ENCODE measurements at places on chromosomes 11 and 22.

DNA sequence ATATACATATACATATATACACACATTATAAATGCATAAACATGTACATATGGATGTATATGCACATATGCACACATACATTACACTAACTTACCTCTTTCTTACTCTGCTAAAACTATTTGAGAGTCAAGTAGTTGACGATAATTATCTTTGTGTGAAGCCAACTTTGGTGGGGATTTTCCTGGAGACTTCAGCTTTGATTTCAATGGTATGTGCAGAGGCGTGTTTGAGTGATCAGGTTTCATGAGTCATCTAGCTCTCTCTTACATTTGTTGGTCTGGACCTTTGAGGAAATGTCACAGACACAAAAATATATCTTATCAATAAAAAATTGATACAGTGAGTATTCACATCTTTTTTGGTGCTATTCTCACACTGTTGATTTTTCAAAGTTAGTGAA is 769.1 kb upstream of the LUZP2 start:
- DNase-seq = no peak

GRCh38 chr11:76778874-76779273 is 4.3 kb upstream of the TSKU start:
- no peak for DNase-seq

GRCh38 chr11:6237266-6237665 is 1.6 kb upstream of the CNGA4 start:
- no peak for DNase-seq

- no peak for DNase-seq
Measured at GRCh38 chr11:107998761-107999160, 9.9 kb upstream of the CUL5 start.

- DNase-seq = no peak
Measured at GRCh38 chr11:77217156-77217555, 84.3 kb downstream of the GDPD4 start.

GRCh38 chr11:3021125-3021524 is 29.0 kb upstream of the NAP1L4 start:
- peak; percentile 55 for DNase-seq

DNA sequence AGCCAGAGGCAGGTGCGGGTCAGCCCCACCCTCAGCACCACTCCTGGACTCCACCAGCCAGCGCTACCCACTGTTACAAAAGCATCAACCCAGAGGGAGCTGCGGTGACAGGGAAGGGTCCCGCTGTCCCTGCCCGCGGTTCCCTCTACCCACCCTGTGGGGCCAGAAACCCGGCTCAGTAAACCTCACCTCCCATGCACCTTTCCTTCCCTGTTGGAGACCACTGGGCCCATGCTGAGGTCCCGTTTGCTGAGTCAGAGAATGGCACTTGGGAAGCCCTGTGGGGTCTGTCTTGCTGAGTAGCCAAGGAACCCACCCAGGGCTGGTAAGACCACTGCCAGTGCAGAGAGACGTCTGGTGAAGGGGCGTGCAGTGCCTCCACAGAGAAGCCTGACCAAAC is 42.1 kb upstream of the MOB2 start:
- no peak for DNase-seq

DNA sequence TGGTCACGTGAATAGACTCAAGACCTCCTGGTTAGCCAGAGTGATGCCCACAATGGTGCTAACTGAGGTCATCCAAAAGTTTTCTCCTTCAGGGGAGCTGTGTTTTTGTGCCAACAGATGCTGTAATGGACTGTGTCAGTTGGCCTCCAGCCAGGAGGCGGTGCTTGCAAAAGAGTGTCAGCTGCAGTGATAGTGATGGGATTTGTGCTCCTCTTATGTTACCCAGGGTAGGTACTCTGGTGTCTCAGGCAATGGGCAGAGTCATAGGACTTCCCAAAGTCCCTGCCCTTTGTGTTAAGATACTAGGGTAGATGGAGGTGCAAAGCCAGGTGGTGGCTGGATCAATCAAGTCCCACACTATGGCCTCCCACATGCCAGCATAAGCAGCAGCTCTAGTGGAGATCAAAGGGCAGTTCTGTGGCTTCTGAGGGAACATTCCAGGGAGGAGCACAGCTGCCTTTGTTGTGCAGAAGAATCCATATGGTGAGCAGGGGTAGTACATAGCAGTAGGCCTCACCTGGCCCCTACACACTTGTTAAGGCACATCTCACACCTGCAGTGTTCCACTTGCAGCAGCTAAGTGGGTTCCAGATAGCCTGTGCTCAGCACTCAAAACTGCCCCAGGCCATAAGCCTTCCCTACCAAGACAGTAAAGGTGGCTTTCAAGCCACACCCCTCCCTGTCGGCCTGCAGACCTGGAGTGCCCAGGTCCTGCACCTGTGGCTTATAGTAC is 9.4 kb upstream of the FANCF start:
- DNase-seq = peak; percentile 20

DNA sequence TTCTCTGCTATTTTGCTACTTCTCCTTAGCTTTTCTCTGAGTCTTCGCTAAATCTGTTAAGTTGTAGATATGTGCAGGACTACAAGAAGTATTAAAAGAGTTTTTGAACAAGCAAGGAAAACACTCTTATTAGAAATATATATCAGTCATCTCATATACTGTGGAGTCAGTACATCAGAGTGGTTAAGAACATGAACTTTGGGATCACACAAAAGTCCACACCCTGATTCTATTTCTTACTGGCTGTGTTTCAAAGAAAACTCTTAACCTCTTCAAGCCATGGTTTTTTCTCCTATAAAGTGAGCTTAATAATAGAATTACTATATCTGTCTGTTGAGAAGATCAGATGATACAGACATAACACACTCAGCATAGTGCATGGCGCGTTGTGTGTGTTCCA is 29.5 kb downstream of the MMP13 start:
- DNase-seq = no peak

DNA sequence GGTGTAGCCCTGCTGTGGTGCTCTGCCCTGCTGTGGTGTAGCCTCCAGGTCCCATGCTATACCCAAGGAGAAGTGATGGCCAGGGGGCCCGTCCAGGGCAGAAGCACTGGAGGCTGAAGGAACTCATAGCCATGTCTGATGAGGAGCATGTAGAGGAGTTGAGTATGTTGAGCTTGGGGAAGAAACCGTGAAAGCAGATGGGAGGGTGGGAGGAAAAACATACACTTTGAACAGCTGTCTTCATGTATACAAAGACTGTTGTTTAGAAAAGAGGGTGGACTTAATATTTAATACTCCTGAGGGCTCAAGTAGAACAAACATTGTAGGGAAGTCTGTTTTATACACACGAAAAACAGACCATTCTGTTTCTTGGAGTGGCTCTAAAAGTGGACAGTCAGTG is 26.6 kb upstream of the TTC12 start:
- DNase-seq = no peak

DNA sequence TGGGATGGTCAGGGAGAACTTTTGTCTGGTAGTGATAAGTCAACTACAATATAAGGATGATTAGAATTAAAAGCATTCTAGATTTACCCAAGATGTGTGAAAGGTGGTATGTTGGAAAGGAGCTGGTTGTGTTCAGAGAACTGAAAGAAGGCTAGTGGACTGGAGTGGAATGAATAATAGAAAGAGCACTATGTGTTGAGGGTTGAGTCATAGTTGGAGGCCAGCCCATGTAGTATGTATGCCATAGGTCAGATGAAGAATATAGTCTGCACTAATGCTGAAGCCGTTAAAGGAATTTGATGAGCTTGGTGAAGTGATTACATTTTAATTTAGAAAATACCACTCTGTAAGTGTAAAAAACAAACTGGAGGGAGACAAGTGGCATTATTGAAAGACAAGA is 514.1 kb downstream of the CNTN5 start:
- no peak for DNase-seq

- no peak for DNase-seq
Measured at GRCh38 chr11:124839972-124840621, 25.1 kb upstream of the ROBO3 start.

GRCh38 chr22:49783036-49783746 is 44.5 kb downstream of the BRD1 start:
- DNase-seq = no peak

GRCh38 chr22:37245740-37246139 is 1.7 kb upstream of the RAC2 start:
- DNase-seq = no peak

DNA sequence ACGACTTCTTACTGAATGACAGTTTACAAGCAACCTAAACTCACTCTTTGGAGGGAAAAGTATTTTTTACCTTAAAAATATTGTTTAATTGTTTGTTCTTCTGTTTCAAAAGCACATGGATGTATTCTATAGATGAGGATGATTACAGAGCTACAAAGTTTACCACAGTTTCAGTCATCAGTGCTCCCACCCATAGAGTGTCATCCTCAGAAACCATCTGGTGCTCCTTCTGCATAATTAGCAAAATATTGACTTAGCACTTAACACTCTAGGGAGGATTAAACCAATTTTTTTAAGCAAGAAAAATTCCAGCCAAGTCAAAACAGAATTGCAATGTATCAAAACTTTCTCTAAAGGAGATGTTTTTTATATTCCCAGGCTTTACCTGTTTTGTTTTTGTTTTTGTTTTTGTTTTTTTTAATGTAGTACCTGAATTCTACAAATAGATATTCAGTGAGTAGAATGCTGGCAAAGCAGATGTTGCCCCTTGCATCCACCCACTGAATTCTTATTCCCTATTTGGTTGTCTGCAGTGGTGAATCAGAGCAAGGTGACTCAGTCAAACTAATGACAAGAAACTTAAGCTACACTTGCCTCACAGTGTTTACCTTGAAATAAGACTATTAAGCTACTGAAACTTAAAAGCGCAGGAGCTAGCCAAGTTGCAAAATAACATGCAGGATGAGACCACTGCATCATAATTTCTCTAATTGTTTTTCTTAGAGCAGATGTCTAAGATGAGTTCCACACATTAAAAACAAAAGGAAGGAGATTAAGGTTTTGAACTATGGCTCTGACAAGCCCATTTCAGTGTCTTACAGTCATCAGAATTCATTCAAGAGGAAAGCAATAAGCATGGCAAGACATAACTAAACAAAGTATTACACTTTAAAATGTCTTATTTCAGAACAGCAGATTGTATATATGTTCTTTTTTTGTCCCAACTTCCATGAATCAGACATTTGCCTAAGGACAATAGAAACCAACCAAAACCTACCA is 155.1 kb upstream of the SOX6 start:
- no peak for DNase-seq
